BJ (cell line): ENCODE measurements at places on chromosomes 4 and X.

DNA sequence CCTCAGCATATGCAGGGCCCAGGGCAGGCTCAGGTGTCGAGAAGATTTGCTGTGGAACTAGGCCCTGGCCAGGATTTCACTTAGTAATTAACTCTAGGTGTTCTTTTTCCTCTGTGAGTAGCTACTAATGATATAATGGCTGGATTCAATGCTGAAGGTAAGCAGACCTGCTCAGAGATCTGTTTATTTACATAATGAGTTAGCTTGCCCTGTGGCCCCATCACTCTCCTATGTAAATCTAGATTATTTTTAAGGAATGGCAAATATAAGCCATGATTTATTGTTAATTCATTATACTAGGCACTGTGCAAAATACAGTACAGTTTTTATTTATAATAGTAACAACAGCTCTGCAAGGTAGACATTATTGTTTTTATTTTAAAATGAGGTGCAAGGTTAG is 117.2 kb downstream of the IRF2 start:
- no peak for DNase-seq

DNA sequence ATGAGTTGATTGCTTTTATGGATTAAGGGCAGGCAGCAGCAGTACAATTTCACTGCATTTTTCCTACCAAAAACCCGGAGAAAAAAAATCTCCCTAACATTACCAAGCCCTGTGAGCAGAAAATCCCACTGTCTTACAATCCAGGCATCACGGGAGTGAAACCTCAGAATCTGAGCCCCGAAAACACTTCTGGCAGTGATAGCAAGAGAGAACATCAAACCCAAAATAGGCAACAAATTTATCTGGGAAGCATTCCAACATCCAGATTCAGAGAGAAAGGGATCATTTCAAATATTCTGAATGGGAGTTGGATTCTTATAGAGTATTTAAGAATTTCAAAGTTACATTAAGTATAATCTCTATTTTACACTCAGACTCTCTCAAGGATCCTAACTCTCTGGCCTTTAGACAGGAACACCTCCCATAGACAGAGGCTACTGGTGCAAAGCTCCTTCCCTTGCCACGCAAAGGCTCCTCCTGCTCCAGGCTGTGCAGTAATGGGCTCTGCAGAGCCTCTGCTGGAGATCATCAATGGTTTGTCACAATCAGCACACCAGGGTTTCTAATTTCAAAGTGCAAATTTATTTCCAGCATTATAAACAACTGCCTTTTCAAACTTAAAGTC is 256.9 kb downstream of the PARM1 start:
- no peak for DNase-seq

DNA sequence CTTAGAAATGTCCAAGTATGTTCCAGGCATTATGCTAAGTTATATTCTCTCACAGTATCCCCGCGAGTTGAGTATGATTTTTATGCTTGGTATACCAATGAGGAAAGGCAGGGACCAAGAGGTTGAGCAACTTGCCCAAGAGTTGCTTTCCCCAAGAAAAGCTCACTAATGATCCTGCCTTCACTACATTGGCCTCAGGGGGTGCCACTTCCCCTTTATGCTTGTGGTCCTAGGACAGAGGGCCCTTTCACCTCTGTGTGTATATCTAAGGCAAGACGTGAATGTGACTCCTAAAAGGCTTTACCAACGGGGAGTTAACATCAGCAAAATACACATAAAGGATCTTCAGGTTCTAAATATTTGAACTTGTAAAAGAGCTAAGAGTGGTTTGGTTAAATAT is 164.4 kb upstream of the CPEB2 start:
- no peak for DNase-seq

GRCh38 chr4:183252959-183253358 is 67.1 kb downstream of the CLDN22 start:
- no peak for DNase-seq
